Fibroblast of lung (primary cell): ENCODE measurements at places on chromosomes 3 and 15.

DNA sequence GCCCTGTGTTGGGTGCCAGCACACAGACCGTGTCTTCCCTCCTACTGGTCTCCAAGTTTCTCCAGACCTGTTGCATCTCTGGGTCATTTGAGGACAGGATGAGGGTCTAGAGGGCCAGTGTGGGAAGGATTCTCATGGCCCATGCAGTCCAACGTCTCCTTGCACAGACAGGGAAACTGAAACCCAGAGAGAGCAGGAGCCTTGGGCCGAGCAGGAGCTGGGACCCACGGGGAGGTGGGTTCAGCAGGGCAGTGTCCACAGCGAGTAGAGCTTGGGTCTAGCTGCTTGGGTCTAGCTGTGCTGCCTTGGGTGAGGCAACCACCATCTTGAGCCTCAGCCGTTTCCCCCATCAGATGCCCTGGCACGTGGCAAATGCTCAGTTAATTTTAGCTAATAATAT lies 32.3 kb downstream of the HDAC11 start:
- DNase-seq = no peak

DNA sequence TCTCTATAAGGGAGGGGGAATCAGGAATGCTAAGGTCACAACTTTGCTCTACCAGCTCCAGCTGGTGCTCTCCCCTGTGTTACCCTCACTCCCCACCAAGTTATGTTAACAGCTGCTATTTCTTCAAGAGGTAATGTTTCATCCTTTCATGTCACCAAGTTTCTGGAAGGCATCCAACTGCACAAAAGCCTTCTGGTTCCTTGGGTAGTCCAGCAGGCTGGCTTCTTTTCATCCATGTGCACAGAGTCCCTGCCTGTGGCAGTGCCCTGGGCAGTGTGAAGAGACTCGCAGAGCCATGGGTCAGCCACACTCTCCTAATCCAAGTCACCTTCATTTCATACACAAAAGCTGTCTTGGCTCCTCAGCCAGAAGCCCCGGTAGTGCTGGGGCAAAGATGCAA lies 737.5 kb upstream of the LMCD1 start:
- DNase-seq = no peak

DNA sequence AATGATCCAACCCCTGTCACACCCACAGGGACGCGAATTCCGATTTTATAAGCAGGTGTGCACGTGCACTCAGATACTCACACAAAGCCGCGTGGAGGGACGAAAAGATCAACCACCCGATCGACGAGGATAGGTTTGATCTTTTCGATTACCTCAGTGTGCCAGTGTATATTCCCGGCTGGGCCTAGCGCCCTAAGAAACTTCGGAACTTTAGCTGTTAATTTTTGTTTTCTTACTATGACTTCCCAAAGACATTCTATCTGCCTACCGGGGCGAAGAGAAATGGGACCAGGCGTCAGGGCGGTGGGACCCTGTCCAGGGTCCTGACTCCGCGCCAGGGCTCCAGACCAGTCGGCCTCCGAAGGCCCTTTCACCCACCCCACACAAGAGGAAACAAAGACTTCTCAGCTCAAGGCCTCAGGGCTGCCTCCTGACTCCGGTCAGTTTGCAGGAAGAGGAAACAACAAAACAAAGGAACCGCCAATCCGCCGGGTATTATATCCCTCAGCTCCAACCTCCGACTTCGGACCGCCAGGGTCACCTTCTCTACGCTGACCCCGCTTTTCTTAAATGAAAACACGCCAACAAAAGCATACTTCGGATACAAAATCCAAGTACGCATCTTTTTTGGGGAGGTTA lies 6.8 kb downstream of the ONECUT1 start:
- DNase-seq = no peak

- DNase-seq = no peak
Observed at GRCh38 chr3:182936918-182937285, 43.4 kb downstream of the DCUN1D1 start.

DNA sequence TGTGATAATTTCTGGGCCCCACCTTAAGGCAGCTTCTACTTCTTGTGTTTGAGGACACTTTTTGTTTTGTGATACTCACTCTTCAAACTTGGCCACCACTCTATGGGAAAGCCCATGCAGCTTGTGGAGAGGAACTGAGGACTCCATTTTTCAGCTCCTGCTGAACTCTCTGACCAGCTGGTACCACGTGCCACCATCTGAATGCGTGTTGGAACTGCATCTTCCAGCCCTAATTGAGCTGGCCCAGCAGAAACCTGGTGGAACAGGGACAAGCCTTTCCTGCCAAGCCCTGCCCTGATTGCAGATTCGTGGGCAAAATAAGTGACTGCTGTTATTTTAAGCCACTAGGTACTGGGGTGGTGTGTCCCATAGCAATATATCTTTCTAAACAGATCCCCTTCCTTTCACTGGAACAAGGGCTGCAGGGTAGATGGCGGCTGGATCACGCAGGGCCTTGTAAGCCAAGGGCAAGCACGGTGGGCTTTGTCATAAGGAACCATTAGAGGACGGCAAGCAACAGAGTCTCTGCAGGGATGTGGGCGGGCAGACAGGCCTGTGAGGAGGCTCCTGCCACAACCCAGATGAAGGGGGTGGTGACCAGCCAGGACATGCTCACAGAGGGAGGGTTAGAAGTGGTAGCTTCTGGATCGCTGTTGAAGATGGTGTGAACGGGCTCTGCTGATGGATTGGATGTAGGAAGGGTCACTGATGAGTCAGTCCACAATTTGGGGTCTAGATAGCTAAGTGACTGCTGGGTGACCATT lies 9.5 kb downstream of the H1-8 start:
- DNase-seq = no peak

- DNase-seq = no peak
Observed at GRCh38 chr3:151550025-151550618, 89.3 kb upstream of the IGSF10 start.

DNA sequence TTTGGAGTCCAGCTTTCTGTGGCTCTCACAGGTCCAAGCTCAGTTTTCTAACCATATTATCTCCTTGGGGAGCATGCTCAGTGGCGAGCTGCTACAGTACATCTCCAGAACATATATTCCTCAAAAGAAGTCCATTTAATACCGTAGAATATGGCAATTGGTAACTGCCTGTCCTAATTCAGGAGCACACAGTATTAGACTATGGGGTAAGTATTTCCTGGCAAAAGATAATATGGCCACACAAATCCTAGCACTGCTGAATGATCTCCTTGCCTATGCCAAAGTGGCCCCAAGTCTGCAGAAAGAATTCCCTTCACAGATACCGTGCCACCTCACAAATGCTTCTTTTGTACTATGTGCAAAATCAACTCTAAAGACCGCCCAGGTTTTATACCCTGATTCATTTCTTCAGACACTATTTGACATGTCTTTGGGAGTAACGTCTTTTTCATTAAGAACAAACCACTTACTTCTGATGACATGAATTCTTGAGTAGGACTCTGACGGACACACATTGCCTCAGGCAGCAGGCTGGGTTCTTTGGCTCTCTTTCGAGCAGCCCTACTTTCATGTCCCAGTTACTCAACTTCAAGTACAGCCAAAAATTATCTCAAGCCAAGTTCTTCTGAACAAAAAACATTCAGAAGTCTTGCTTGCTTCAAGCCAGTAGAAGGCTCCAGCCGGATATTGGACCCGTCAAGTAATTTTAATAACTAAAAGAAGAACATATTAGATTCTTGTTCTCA lies 368.3 kb upstream of the DCBLD2 start:
- no peak for DNase-seq

DNA sequence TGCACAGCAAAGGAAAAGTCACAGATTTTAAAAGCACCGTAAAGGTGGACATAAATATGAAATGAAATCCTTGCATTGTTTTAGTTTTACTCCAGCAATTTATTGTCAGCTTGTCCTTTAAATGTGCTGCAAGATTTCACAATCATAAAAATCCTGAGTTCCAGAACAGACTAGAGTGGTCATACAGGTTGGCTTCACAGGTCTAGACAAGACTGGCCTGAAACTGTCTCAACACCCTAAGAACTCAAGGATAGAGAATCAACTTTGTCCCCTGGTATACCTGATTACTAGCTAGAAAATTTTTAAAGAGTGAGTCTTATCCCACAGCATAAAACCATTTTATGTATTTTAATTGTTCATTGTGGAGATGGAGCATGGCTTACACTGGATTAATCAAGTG lies 521.7 kb upstream of the MCTP2 start:
- no peak for DNase-seq

- no peak for DNase-seq
Observed at GRCh38 chr3:69058180-69058946, 6.2 kb upstream of the TMF1 start.

DNA sequence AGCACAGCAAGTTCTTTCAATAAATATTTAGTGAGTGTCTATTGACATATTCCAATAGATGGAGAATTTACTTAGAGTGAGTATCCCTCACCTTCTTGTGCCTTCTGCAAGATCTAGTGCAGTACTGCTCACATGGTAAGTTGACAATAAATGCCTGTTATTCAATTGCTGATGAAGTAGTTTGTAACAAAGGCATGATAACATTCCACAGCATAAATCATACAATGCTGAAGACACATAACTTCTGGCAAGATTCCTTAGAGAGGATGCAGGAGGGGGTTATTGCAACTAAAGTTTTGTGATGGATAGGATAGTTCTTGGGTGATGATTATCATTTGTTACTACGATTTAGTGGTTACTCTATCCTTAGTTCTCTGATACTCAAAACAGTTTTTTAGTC lies 112.2 kb upstream of the RBMS3 start:
- DNase-seq = no peak

DNA sequence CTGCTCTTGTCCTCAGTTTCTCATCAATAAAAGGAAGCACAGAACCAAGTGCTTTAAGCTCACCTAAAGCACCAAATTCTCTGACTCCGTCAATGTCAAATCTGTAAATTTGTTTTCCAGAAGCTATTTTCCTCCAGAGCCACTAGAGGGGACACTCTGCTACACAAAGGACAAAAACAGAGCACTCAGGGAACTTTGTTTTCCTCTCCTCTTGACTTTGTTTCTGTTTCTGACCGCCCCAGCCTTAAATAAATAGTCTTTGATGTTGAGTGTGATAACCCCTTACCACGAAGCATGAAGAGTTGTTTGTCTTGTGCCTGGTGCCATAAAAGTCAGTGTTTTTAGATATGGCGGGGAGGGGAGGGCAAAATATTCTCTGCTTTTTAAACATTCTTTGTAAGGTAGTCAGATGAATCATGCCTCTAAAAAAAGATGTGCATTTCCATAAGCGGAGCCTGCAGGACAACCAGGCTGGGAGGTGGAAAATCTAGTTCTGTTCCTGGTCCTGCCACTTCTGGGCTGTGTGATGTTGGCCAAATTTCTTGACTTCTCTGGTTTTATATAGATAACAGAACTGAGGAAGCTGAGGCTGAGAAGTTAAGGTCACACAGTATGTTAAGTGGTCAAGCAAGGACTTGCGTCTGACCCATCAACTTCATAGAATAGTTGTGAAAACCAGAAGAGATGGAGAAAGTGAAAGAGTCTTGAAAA lies 7.3 kb upstream of the ZBTB38 start:
- peak; percentile 90 for DNase-seq

DNA sequence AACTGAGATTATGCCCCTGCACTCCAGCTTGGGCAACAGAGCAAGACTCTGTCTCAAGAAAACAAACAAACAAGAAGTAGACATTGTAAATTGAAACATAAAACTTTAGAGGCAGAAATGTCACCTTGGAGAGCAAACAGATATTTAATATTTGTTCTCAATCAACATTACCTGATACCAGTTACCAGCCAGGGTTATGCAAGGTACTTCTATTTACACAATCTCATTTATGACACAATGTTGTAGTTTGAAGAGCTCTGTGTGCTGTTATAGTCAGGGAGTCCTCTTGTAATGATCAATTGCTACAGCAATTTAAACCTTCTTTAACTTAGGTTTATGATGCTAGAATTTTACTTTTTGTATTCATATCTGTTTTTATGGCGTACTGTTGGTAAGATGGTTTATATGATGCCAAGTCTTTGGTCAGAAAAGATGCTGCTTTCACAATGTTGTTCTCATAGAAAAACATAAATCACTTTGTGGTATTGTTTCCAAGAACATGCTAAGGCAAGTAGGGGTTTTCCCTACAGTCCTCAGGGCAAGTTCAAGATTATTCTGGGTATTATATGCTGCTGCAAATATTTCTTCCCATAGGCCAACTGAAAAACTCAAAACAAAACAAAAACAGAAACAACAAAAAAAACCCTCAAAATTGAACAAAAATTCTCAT lies 173.5 kb downstream of the TNIK start:
- peak; percentile 78 for DNase-seq

- peak; percentile 50 for DNase-seq
Observed at GRCh38 chr15:90870354-90871138, 2.2 kb downstream of the FURIN start.

GRCh38 chr15:69787791-69788190 lies 309.9 kb downstream of the TLE3 start:
- no peak for DNase-seq

- DNase-seq = no peak
Observed at GRCh38 chr3:116039651-116039985, 405.7 kb downstream of the LSAMP start.

DNA sequence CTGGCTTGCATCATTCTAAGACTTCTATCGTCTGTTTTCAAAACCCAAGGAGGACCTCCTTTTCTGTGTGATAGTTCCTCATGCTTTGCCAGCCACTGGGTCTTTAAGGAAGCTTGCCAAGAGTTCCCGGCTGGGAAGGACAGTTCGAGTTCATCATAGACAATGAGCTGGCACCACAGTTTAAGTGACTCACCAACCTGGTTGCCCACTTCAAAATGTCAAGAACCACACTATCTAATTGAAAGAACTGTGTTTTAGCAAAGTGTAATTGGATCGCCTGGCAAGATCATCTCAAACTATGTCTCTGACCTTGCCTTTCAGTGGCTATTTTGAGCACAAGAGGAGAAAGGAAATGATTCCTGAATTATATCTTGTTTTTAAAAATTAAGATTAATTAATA lies 27.9 kb downstream of the SOX2 start:
- no peak for DNase-seq

DNA sequence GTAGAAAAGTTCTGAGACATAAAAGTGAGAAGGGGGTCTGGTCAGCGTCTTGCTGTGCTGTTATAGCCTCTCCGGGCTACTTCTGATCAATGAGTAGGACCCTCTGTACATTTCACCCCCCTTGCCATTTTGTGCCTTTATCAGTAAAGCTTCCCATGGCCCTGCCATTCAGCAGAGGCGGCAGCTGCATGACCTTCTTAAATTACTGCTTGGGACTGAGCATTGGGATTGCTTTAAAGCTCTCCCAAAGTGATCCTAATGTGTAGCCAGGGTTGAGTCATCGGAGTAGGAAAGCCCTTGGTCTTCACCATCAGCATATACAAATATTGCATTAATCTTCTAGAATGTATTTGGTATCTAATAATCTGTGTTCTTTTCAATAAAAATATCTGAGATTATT lies 70.2 kb downstream of the FMN1 start:
- no peak for DNase-seq

GRCh38 chr3:168422843-168423242 lies 327.1 kb upstream of the GOLIM4 start:
- DNase-seq = no peak
